ENCODE measurements at places on chromosomes 5 and 9.

- no peak for DNase-seq
These were observed 31.8 kb upstream of the RXRA start for GRCh38 chr9:134294153-134295071.

GRCh38 chr5:168313596-168314204 lies 22.3 kb downstream of the WWC1 start:
- DNase-seq = no peak

DNA sequence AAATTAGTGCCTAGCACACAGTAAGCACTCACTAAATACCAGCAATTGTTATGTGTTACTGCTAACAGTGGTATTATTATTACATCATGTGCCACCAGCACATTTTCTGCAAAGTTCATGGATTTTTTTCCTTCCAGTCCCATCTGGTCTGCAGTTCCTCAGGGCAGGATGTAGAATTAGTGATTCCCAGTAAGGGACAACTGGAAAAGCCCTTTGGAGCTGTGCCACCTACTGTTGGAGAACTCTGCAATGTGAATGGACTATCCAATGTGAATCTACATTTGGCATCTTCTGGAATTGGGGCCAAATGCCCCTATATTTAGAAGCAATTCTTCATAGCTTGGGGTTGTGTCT lies 154.0 kb downstream of the CDH6 start:
- DNase-seq = no peak

DNA sequence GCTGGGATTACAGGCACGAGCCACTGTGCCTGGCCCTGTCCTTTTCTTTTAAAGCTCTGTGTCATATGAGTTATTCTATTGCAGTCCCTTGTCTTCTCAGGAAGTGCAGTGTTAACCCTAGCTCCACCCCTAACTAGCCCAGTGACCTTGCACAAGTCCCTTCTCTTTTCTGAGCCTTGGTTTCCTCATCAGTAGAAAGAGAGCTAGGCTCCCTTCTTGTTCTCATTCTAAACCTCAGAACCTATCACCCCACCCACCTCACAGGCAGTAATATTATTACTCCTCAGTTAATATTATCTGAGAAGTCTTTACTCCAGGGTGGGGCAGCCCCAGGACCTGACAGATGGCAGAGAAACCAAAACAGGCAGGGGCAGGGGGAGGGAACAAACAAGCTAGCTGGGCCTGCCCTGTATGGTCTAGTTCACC lies 7.2 kb downstream of the CYFIP2 start:
- DNase-seq = no peak

GRCh38 chr9:94967482-94967881 lies 241.0 kb downstream of the AOPEP start:
- no peak for DNase-seq

GRCh38 chr9:83041771-83042170 lies 21.2 kb downstream of the RASEF start:
- DNase-seq = no peak

DNA sequence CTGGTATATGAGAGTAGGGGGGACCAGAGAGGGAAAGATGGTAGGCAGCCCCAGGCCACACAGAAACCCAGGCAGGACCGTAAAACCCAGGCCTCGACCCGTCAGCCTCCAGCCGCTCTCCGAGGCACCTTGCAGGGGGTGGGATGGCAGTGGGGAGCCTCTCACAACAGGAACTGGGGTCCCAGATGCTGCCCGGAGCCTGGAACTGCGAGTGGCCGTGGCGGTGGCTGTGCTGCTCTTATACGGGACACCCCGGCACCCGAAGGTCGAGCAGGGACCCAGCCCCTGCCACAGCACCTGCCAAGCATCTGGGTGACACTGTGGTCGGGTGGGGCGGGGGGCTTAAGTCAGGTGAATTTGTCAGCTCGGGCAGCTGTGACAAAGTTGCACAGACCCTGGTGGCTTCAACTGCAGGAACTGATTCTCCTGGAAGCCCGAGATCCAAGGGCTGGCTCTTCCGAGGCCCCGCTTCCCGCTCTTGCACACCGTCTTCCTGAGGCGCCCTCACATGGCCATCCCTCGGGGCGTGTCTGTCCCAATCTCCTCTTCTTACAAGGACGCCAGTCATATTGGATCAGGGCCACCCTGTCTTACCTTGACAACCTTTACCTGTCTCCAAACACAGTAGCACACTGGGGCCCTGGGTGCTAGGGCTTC lies 47.6 kb upstream of the EGFL7 start:
- DNase-seq = no peak

DNA sequence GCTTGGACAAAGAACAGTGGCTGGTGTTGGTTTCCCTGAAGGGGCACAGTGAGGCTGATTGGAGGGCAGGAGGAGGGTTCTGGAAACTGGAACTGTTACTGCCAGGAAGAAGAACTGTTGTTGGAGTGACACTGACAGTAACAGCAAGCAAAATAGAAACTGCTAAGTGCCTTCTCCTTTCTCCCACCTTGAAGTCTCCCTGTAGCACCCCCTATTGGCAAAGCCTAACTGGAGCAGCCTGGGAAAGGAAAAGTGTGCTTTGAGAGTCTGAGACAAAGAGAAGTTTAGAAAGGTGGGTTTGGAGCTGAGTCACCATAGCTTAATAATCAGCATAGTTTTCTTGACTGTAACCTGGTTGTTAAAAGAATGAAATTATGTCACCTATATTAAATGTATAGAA lies 2.5 kb upstream of the TMEM174 start:
- DNase-seq = no peak

DNA sequence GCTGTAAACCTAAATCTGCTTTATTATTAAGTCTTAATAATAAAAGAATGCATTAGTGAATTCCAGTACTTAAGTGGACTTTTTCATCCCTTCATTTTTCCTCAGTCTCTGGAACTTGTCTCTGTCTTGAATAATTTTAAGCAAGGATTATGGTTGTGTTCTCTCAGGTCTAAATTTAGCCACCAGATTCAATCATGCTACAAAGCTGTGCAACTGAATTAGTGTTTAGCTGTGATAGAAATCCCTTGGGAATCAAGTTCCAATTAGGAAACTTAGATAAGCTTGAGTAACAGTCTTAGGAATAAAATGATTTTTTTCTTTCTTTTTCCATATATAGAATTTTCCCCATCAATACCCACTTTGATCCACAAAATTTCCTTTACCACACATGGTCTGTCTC lies 104.3 kb downstream of the PLPPR1 start:
- no peak for DNase-seq

DNA sequence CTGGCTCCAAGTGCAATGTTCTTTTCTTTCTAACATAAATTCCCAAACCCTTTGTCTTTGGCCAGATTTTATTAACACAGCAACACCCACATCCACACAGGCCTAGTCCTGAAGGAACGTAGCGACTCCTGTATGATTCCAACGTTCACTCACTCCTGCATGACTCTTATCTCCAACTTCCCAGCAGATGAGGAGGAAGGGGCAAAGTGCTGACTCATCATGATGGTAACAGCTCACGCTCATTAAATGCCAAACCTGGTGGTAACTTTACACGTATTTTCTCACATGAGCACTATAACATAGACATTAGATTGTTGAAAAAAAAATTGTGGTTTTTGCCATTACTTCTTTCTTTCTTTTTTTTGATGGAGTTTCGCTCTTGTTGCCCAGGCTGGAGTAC lies 1349.5 kb downstream of the EFNA5 start:
- no peak for DNase-seq

GRCh38 chr5:11898-12297 lies 80.1 kb upstream of the PLEKHG4B start:
- no peak for DNase-seq

DNA sequence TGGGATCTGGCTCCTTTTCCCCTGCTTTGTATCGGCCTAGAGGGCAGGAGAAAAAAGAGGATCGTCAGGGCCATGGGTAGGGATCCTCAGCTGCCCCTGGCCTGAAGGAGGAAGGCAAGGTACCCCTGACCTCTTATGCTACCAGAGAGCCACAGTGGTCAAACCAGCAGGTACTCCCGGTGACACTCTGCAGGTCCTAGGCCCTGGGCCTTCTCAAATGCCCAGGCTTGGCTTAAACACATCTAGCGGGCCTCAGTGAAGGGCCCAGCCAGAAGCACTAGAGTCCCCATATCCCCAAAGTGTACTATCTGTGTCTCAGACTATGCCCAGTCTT lies 3.5 kb downstream of the IRF1 start:
- DNase-seq = no peak

GRCh38 chr9:9174358-9174757 lies 1374.8 kb upstream of the DMAC1 start:
- DNase-seq = no peak

- DNase-seq = no peak
These were observed 57.3 kb upstream of the SMARCA2 start for GRCh38 chr9:1957856-1958255.

DNA sequence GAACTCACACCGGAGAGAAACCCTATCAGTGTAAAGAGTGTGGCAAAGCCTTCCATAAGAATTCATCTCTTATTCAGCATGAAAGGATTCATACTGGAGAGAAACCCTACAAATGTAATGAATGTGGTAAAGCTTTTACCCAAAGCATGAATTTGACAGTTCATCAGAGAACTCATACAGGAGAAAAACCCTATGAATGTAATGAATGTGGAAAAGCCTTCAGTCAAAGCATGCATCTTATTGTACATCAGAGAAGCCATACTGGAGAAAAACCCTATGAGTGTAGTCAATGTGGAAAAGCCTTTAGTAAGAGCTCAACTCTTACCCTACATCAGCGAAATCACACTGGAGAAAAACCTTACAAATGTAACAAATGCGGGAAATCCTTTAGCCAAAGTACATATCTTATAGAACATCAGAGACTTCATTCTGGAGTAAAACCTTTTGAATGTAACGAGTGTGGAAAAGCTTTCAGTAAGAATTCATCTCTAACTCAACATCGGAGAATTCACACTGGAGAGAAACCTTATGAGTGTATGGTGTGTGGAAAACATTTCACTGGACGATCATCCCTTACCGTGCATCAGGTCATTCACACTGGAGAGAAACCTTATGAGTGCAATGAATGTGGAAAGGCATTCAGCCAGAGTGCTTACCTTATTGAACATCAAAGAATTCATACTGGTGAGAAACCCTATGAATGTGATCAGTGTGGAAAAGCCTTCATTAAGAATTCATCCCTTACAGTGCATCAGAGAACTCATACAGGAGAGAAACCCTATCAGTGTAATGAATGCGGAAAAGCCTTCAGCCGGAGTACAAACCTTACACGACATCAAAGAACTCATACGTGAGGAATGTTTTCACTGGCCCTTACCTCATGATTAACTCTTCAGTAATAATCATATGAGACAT lies 8.9 kb upstream of the ZNF454 start:
- DNase-seq = no peak

- no peak for DNase-seq
These were observed 60.7 kb downstream of the NRG2 start for GRCh38 chr5:139982157-139982974.

DNA sequence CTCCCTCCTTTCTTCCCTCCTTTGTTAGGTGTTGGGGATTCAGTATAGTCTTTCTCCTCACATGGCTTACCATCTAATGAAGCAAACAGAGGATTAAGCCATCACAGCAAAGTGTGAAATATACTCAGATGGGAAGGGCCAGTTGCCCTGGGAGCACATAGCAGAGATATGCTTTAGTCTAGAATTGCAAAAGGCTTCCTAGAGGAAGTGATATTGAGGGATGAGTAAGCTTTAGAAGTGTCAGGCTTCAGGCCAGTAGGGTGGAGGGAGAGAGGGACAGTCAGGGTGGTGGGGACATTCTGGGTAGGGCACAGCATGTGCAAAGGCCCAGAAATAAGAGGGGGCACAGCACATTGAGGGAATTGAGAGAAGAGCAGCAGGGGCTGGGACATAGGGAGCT lies 46.2 kb upstream of the GLRA1 start:
- DNase-seq = no peak

- no peak for DNase-seq
These were observed 49.7 kb upstream of the TEX48 start for GRCh38 chr9:114731701-114732100.

DNA sequence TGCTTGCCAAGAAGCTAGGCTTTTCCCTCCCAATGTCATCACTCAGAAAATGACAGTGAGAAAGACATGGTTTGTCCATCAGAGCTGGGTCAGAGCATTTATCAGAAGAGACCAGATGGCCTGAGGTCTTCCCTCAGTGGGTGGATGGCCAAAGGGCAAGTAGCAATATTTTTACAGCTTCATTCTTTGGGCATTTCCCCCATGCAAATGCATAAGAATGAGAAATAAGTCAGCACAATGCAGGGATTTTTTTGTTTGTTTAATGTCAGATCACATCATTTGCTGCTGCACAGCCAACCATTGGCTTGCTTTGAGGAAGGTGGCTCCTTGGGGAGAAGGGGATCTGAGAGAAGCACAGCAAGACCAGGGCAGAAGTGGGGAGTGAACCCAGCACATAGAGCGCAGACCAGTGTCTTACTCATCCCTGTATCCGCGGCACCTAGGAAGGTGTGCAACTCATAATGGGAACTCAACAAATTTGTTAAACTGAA lies 209.6 kb downstream of the SEMA6A start:
- DNase-seq = no peak

DNA sequence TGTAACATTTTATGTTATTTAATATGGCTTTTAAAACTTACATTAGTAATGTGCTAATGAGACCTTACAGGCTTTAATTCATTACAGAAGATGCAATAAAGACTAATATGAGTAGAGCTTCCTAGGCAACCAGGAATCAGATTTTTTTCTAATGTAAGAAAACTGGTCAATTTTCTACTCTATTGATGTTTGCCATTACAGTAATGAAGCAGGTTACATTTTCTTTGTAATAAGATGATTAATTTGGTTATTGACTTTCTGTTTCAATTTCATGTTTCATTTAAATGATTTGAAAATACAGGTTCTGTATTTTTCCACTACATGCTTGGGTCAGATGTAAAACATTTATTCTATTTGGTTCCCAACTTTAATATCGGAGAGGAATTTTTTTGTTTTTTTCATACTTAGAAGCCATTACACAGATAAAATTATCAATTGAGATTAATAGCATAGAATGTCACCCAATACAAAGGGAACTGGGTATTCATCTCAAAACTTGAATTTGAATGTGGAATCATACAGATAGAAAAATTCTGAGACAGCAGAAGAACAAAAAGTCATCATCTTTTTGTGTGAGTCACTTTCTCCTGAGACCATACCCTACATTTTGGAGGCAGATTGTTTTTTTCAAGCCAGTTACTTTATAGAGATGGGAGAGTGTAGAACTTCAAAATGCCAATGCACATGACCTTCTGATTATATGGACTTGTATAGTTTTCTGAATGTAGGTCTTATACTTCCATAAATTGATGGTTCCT lies 133.6 kb upstream of the HMHB1 start:
- DNase-seq = no peak

GRCh38 chr5:181207214-181207959 lies 2.4 kb upstream of the TRIM7 start:
- no peak for DNase-seq

Data from cerebellar nuclear complex (tissue), 1 donor.